ENCODE measurements at places on chromosomes 11 and 22. TPM values are rescaled to one million over a fixed set of nuclear protein-coding genes. Genes with fewer than 3 reads are reported as not detected.

DDIAS gene
- 5.2 TPM for total RNA-seq

KCNK4 gene
- total RNA-seq = not detected

TMEM191B gene
- total RNA-seq = 2.2 TPM

DGCR6 gene
- total RNA-seq = 0.52 TPM

ALX4 gene
- total RNA-seq = not detected

RBFOX2 gene
- 137 TPM for total RNA-seq

All from epithelial cell of alveolus of lung (primary cell).